Activated effector memory CD4-positive, alpha-beta T cell treated with Interleukin-2 at 50 U/mL for 16 hours (primary cell): ENCODE measurements at places on chromosomes 6 and 20.

DNA sequence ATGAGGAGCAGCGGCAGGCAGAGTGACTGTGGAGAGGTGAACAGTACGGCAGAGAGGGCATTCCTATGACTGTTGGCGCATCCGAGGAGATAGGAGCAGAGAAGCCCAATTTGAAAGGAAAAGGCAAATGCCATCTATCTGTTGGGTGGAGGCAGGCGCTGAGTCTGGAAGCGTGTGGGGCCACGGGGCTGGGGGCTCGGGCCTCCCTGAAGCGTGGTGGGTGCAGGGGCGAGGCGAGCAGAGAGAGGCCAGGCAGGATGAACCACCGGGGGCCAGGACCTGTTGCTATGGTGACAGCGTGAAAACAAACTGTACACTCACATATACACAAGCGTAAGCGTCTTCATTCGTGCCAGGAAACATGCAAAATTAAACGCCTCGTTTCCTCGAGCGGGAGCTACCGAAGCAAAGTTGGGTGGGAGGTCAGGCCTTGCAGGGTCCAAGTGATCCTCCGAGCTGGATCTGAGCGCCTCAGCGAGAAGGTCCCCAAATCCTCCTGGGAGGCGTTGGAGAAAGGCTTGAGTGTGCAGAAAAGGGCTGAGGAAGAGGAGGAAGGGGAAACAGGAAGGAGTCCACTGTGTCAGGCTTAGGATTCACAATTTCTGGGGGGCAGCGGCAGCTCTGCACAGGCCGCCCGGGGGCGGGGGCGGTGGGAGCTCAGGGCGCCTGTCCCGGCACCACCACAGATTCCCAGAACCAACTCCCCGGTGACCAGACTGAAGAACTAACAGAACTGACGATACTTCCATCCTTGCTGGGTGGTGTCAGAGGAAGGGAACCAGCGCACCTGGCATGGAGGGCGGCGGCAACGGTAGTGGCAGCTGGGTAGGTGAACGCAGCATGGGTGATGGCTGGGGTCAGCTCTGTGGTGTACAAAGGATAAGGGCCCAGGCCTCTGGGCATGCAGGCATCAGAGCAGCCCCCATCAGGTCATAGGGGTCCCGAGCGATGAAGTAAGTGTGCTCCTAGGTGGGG lies 68.2 kb downstream of the KHDC1L start:
- DNase-seq = no peak

- no peak for DNase-seq
These were observed 98.6 kb upstream of the RIN2 start for GRCh38 chr20:19659448-19659847.

- DNase-seq = peak; percentile 5
These were observed at the start of gene HLA-DRB1 for GRCh38 chr6:32589596-32590449. TSS of gene HLA-DRB1 (minus strand) at chr6:32589848. CDS start at chr6:32589742, 106 bp downstream.

- no peak for DNase-seq
These were observed 24.9 kb downstream of the DEFB125 start for GRCh38 chr20:112396-112795.

DNA sequence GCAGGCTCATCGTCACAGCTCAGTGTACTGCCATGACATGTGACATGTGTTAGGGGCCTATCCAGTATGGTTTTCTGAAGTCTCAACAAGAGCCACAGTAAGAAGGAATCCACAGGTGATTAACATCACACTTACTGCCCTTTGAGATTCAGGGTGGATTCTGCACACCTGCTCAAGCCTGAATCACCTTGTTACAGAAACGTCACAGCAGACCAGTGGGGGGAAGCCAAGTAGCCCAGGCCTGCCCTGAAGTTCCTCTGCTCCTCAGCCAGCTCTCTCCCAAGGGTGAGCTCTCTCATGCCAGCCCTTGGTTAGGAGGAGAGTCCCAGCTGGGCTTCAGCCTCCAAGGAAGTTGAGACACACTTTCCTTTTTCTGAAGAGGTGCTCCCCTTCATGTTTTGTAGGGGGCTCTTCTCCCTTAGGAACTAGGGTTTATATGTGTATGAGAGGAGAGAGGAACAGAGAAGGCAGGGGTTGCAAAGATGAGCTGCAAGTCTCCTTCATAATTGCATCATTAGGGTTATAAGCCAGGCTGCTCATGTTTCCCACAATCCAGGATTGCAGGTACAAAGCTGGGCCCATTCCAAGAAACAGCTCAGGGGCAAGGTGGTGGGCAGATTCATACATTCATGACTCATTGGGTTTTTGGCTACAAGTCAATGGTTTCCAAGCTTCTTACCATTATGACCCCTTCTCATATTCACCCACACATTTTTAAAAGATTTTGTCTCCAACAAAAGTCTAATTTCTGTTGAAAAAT lies 11.6 kb downstream of the GSS start:
- no peak for DNase-seq

DNA sequence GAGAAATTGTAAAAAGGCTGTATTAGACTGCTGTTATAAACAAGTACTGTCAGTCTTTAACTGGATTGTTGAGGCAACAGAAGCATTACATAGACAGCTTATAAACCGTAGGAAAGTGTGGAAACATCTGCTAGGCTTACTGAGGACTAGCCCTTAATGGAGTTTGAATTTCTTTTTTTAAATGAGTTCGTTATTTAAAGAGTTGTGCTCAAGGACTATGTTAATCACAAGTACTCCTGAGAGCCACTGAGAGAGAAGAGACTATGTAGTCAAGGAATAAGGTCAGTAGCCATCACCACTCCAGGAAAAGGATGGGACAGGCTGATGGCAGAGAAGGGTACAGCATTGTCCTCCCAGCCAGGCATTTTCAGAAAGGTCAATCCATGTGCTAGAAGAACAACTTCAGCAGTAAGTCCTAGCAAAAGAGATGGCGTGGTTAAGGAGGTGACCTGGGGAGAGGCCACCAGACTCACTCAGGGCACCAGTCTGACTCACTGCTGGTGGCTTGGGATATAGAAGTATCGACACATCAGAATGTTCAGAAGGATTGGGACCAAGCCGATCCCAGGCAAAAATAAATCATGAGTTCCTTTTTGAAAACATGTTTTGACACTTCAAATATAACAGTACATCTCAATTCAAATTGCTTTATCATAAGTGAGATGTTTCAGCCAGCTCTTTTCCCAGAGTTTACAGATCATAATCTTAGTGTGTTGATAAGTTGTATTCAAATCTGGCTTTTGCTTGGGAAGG lies 6.4 kb downstream of the RPS12 start:
- DNase-seq = no peak

GRCh38 chr6:33769248-33769821 lies 19.6 kb downstream of the LEMD2 start:
- DNase-seq = no peak

DNA sequence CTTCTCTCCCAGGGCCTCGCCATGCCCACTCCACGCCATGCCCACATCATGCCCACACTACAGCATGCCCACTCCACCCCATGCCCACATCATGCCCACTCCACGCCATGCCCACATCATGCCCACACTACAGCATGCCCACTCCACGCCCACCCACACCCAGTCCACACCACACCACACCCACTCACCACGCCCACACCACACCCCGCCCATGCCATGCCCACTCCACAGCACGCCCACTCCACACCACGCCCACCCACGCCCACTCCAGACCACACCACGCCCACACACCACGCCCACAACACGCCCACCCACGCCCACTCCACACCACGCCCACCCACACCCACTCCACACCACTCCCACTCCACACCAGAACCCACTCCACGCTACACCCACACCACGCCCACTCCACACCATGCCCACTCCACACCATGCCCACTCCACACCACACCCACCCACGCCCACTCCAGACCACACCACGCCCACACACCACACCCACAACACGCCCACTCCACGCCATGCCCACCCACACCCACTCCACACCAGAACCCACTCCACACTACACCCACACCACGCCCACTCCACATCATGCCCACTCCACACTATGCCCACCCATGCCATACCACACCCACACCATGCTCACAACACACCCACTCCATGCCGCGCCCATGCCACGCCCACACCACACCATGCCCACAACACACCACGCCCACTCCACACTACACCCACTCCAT lies 88.6 kb downstream of the ERMARD start:
- DNase-seq = no peak

DNA sequence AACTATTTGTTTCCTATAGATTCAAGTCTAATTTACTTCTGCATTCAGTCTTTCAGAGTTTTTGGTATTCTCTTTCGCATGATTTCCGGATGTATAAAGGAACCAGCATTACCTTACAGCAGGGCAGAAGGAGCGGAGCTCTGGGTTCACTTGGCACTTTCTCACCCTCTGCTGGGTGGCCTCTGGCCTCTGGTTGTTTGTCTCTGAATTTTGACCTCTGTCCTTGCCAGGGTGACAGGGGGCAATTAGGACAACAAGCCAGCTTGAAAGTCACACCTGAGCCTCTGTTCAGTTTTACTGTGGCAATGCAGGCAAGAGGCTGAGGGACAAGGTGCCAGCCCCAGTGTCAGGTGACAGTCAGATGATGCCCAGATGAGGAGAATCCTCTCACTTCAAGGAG lies 69.4 kb upstream of the KIF25 start:
- no peak for DNase-seq

GRCh38 chr20:14127514-14128223 lies 132.4 kb downstream of the MACROD2 start:
- no peak for DNase-seq

- DNase-seq = peak; percentile 83
These were observed at the start of gene GPANK1 for GRCh38 chr6:31664790-31665500. TSS of gene GPANK1 (minus strand) at chr6:31664997. CDS start at chr6:31664478, 519 bp downstream.

GRCh38 chr6:139278190-139278589 lies 13.6 kb downstream of the TXLNB start:
- DNase-seq = no peak

DNA sequence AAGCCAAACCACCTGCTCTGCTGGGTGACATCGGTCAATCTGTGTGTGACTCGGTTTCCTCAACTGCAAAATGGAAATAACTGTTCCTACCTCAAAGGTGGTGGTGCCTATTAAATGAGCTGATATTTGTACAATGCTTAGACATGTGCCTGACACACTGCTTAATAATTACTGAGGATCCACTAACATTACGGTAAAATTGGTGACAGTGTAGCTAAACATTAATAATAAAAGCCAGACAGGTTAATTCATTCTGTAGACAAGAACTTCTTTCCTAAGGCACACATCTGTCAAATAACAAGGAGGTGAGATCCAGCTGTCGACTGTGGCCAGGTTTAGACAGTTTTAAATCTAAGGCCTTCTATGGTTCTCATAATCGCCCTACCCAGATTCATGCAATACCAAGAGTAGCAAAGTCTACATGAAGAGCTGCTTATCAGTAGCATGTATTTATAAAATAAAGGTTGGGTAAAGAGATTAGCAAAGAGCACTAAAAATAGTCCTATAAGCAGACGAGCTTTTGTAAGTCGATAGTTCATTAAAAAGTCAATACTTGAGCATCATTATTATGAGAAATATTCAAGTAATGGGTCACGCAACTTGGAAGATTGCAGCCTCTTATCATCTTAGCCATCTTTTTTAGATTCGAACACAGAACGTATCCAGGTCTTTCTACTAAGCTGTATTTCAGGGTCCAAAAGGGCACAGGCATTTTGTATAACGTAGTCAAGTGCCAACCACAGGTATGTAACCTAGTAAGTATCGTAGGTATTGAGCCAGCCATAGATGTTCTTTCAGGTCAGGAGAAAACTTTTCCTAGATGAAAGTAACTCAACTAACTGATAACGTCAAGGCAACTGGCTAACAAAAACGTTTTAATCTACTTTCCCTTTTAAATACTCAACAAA lies 3.2 kb downstream of the CNKSR3 start:
- DNase-seq = no peak

DNA sequence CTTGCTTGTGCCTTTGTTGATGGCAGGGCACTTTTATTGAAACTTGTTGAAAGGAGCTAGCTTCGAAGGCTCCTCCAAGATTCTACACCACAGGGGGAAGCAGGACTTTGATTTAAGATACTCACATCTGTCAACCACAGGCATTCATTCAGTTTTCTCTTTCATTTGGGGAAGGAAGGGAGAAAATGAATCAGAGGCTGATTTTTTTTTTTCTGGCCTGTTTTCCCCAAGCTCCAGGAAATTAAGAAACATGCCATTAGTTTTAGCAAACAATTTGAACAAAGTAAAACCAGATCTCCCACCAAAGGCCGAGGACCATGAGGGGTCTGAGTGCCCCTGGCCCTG lies 8.7 kb upstream of the APCDD1L start:
- DNase-seq = no peak

- no peak for DNase-seq
These were observed 322.8 kb upstream of the NT5E start for GRCh38 chr6:85127168-85127498.

- DNase-seq = no peak
These were observed 58.3 kb upstream of the HFE start for GRCh38 chr6:26028746-26029569.

GRCh38 chr20:56163806-56164205 lies 84.7 kb upstream of the MC3R start:
- DNase-seq = no peak

GRCh38 chr20:327186-328026 lies 2.1 kb downstream of the SOX12 start:
- peak; percentile 35 for DNase-seq

GRCh38 chr6:127533736-127534135 lies 14.6 kb upstream of the MTCL3 start:
- no peak for DNase-seq

DNA sequence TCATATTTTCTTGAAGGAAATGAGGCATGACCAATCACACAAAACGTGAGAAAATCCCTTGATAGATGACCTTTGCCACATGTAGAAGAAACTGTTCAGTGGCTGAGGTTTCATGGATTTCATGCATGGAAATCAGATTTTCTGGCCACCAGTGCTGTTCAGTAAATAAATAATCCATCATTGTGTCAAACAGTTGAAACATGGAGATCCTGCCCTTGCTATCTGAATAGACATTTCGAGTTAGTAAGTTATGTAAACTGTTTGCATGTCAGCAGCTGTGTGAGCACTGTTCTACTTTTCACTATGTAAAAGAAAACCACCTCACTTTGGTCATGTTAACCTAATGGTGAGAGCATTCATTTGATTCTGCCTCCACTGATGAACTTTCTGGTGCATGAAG lies 793.9 kb upstream of the EPHA7 start:
- no peak for DNase-seq

- no peak for DNase-seq
These were observed 3.0 kb upstream of the DDX43 start for GRCh38 chr6:73391675-73392074.

GRCh38 chr20:19602675-19603375 lies 155.2 kb upstream of the RIN2 start:
- DNase-seq = no peak

GRCh38 chr6:28727559-28728211 lies 196.1 kb downstream of the TRIM27 start:
- no peak for DNase-seq

GRCh38 chr6:113635222-113635986 lies 221.7 kb upstream of the MARCKS start:
- no peak for DNase-seq
